ENCODE measurements at places on chromosomes 7 and 10.

- no peak for DNase-seq
Observed at GRCh38 chr7:105674200-105674920, 93.1 kb upstream of the EFCAB10 start.

- DNase-seq, result peak; percentile 53
Observed at GRCh38 chr7:55158541-55159382, 139.9 kb downstream of the EGFR start.

DNA sequence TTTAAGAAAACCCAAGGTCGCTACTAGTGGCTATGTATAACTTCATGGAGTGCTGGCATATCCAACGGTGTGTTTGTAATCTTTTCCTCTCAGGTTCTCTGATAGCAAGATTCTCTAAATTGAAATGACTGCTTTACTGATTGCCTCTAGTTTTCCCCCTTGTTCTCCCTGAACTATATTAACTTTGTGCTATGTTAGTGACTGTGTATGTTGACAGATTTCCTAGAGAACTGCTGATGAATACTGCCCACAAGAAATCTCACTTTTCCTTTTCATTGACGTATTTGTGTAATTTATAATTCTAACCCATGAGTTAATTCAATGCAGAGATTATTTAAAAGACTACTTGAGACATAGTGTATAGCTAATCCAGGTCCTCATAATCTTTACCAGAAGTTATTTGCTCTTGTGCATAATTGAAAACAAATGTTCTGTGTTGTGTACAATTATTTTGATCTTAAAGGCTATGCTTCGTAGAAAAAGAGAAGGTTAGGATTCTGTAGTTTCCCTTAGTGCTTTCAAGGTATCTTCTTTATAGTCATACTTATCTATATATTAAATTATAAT, 70.6 kb upstream of the GLCCI1 start:
- DNase-seq, result no peak

GRCh38 chr10:34866848-34867247, 51.8 kb upstream of the PARD3 start:
- no peak for DNase-seq

- no peak for DNase-seq
Observed at GRCh38 chr7:88590963-88591362, 168.5 kb upstream of the ZNF804B start.

DNA sequence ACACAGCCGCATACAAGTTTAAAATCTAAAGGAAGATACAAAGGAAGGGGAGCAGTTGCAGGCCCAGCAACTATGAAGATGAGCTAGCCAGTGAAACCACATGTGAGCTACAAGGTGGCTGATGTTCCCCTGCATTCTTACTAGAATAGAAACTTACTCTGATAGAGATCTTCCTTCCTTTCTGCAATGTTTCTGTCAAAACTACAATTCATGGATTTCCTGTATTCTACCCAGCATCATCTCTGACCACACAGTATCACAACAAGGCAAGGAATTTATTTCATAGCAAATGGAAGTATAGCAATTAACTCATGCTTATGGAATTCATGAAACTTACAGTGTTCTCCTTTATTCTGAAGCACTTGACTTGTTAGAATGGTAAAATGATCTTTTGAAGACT, 68.7 kb upstream of the AASS start:
- DNase-seq, result no peak

DNA sequence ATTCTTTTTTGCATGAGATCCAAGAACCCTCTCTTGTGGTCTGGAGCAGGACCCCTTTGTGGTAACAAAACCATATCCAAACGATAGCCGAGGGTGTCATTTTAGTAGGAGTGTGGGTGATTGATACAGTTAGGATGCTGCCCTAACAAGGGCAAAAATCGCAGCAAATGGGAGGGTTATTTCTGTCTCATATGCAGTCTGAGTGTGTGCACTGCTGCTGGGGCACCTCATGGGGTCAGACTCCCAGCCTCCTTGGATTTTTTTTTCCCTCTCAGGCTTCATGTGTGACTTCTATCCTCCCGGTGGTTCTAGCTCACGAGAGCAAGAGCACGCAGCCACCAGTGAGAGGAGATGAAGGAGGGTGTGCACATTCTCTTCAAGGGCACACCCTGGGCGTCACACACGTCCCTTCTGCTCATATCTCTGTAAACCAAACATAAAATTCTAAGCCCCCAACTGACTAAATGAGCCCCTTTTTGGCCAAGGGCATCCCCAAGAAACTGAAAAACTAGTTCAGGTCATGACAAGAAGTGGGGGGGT, 28.6 kb upstream of the IL15RA start:
- no peak for DNase-seq

DNA sequence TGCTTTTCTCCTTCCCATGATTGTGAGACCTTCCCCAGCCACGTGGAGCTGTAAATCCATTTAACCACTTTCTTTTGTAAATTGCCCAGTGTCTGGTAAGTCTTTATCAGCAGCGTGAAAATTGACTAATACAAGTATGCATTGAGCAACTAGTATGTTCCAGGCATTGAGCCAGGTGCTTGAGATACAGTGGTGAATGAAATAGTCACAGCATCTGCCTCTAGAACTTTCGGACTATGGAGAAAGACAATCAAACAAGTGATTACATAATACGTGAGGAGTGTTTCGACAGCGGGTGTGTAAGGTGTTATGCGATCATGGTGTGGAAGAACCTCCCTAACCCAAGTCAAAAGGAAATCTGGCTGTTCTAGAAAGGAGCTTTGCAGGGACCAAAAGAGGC, 21.6 kb upstream of the NUP205 start:
- DNase-seq, result peak; percentile 72

GRCh38 chr10:100709146-100710082, 36.0 kb upstream of the PAX2 start:
- no peak for DNase-seq

- DNase-seq, result no peak
Observed at GRCh38 chr7:47649919-47650318, 68.0 kb upstream of the TNS3 start.

DNA sequence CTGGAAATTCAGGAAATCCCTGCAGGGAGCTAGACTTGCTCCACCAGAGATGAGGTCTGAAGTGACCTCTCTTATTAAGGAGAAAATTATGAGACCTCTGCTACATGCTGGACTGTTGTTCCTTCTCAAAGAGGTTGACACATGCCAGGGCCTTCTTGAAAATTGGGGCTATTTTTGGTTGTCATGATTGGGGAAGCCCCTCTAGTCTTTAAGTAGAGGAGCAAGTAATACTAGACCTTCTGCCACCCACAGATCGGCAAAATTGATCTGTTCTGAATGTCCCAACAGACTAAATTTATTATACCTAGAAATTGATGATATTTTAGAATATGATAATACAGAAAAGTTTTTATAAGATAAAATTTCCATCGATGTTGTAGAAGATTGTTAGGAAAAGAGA, 160.8 kb upstream of the GRB10 start:
- no peak for DNase-seq

GRCh38 chr10:103653581-103654037, 160.1 kb downstream of the NEURL1 start:
- DNase-seq, result no peak

DNA sequence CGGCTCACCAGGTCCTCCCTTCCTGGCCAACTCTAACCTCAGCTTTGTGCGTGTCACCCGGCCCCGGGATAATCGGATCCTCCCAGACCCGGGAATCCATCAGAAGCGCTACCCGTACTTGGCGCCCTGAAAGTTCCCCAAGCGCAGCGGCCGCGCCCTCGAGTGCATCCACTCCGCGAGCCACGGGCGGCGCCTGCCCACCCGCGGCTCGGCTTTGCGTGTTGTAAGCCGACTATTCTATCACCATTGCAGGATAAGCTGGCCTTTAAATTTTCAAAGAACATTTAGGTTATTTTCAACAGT, 35.7 kb upstream of the EBLN1 start:
- no peak for DNase-seq

DNA sequence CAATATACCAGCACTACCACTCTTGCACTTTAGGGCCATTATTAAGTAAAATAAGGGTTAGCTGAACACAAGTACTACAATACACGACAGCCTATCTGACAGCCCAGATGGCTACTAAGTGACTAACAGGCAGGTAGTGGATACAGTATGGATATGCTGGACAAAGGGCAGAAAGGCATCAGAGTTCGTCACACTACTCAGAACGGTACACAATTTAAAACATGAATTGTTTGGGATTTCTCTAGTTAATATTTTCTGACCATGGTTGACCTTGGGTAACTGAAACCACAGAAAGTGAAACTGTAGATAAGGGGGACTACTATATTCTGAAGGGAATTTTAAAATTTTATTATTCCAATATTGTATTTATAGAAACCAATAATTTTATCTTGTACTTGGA, 101.3 kb upstream of the SKAP2 start:
- DNase-seq, result no peak

DNA sequence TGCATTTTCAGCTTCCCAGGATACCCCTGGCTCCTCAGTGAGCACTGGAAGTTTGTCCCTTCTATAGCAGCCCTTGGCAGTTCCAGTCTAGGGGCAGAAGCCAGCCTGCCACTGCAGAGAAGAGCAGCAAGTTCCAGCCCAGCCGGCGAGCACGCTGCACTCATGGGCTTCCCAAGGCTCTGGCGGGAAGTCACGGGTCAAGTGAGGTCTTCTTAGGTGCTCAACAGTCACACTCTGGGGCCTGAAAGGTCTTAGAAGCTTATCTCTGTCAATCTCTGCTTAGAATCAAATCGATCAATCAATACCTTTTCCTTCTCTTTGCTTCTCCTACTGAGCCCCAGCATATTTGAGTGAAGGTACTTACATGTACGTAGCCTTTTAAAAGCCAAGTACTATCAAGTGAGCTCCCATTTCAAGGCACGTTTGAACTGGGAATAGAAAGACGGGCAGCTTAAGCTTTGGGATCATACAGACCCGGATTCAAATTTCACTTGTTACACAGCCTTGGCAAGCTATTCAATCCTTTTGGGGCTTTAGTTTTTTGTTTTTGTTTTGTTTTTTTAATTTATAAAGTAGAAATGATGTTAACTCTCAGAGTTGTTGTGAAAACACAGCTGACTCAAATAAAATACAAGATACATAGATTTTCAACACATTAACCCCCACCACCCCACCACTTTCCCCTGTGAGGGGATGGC, 152.6 kb upstream of the KLF14 start:
- DNase-seq, result no peak

DNA sequence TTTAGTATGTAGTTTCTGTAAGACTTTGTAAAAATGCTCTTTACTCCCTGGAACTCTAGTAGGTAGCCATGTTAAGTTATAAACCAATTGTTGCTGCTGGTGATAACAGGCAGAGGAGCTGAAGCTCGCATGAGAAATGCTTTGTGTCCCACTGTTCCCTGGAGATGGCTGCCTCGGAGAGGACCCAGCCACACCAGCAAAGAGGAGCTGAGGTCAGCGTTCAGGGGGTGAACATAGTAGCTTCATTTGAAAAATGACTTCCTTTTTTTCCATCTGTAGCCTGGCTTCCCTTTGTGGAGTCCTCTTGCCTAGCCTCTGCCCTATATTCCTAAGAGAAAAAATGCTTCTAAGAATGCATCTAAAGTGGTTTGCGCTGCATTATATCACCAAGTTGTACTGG, 20.3 kb downstream of the CELF2 start:
- no peak for DNase-seq

GRCh38 chr7:127870231-127870907, 160.9 kb downstream of the LRRC4 start:
- DNase-seq, result no peak

GRCh38 chr7:16587790-16588189, 57.8 kb downstream of the ANKMY2 start:
- DNase-seq, result no peak

- no peak for DNase-seq
Observed at GRCh38 chr7:72321081-72321480, 91.1 kb downstream of the CALN1 start.

GRCh38 chr7:150439967-150440366, 10.5 kb upstream of the GIMAP8 start:
- DNase-seq, result peak; percentile 17

DNA sequence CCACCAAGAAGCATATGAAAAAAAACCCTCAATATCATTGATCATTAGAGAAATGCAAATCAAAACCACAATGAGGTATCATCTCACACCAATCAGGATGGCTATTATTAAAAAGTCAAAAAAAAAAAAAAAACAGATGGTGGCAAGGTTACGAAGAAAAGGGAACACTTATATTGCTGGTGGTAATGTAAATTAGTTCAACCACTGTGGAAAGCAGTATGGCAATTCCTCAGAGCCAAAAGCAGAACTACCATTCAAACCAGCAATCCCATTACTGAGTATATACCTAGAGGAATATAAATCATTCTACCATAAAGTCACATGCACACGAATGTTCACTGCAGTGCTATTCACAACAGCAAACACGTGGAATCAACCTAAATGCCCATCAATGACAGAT, 46.0 kb downstream of the CNOT4 start:
- DNase-seq, result no peak

- no peak for DNase-seq
Observed at GRCh38 chr10:76523791-76524351, 1092.4 kb downstream of the LRMDA start.
